ENCODE measurements at places on chromosomes 6 and 20.

- no peak for DNase-seq
Measured at GRCh38 chr20:10788055-10788454, 114.3 kb upstream of the JAG1 start.

DNA sequence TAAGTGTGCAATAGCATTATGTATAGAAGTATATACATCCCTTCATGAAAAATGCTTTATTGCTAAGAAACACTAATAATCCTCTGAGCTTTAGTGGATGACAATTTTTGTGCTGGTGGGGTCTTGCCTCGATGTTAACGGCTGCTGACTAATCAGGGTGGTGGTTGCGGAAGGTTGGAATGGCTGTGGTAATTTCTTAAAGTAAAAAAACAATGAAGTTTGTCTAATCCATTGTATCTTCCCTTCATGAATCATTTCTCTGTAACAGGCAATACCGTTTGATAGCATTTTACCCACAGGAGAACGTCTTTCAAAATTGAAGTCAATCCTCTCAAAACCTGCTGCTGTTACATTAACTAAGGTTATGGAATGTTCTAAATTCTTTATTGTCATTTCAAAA lies 816.5 kb upstream of the GJE1 start:
- no peak for DNase-seq

DNA sequence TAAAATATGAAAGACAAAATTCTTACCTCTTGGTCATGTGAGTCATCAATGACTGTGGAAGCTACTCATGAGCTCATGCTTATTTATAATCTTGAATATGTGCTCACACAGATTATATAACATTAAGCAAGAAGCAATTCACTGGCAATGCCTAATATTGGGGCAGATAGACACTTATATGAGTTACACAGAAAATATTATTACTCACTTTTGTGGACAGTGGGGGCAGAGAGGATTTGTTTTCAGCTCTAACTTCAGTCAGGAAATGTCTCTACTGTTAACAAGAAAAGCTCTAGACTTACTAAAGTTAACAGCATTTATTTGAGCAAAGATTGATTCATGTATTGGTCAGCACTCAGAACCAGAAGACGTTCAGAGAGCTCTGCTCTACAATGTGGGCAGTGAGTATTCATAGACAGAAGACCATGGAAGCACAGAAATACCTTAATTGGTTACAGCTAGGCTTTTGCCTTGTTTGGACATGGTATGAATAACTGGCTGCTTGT lies 85.8 kb upstream of the AHI1 start:
- DNase-seq: no peak

DNA sequence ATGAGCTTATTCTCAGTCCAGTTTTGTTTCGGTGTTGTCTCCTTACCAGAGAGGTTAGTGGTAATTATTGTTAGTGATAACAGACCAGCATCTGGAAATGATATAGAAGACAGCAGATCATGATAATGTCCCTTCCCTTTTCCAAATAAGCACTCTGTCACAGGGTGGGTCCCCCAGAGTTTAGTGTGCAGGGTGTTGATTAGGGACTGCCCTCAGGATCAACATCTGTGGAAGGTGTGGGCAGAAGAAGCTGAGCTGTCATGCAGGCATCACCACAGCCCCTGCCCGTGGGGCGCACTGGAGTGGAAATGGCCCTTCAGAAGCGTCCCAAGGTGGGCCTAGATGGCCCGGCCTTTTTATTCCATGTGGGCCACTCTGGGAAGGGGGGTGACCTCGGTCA lies 67.6 kb upstream of the DTNBP1 start:
- DNase-seq: no peak

DNA sequence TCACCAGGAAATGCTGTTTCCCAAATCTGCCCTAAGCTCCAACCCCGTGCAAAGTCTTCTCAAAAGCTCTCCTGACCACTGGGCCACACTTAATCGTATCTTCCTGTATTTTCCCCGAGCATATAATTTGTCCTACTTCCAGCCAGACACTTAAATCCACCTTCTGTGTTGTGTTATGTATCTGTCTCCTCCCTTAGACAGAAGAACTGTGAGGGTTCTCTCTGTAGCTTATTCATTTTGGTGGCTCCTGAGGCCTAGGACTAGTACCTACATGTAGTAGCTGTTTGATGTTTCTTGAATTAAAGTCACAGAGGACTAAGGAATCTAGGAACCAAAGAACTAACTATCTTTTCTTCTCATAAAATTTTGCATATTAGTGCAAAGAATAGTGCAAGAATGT lies 292.6 kb downstream of the ALDH8A1 start:
- DNase-seq: no peak

DNA sequence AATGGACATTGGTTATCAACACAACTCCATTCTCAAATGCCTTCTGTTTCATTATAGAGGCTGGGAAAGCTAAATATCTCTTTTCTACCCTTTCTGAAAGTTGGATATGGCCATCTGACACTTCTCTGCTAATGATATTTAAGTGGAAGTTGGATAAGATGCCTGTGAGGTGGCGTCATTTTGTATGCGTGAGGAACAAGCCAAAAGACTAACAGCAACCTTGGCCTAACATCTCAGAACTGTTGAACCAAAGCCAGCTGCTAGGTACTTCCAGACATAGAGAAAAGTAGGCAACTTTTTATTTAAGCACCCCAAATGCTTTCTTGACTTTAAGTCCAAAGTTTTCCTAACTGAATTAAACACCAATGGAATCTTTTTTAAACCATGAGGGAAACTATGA lies 708.4 kb downstream of the CD109 start:
- no peak for DNase-seq

DNA sequence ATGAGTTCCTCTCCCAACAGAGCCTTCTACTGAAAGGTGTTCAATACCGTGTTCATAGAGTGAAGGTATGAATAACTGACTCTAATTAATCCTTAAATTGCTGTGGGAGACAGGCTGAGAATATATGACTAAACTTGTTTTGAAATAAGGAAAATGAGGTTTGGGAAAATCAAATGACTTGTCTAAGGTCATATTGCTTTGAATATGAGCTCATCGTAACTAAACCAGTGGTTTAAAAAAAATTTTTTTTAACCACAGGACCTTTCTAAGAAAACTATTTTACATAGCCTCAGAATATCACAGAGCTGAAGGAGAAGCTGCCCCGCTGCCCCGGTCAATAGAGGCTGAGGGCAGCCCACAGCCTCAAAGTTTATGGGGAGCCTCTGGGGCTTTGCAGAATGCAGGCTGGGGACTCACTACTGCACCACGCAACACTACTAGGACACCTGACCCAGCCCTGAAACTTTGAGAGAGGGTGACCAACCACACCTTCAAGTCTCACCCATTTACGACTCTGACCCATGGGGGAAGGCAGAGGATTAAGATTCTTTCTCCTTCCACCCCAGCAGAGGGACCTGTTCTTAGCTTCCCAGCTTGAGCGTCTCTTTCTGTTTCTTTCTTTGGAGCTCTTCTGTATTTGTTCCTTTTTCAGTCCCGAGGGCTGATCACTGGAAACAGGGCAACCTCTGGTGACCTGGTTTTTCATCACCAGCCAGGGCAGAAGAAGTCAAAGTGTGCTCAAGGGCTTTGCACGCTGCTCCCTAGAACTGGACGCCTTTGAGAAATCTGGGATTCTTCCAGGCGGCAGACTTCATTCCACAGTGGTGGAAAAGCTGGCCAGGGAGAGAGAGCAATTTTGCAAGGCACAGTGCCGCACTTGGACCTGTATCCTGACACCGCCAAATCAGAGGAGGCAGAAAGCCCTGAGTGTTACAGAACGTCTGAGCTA lies 220.2 kb downstream of the ATXN1 start:
- no peak for DNase-seq

- no peak for DNase-seq
Measured at GRCh38 chr6:85556992-85557668, 36.5 kb downstream of the SNX14 start.

DNA sequence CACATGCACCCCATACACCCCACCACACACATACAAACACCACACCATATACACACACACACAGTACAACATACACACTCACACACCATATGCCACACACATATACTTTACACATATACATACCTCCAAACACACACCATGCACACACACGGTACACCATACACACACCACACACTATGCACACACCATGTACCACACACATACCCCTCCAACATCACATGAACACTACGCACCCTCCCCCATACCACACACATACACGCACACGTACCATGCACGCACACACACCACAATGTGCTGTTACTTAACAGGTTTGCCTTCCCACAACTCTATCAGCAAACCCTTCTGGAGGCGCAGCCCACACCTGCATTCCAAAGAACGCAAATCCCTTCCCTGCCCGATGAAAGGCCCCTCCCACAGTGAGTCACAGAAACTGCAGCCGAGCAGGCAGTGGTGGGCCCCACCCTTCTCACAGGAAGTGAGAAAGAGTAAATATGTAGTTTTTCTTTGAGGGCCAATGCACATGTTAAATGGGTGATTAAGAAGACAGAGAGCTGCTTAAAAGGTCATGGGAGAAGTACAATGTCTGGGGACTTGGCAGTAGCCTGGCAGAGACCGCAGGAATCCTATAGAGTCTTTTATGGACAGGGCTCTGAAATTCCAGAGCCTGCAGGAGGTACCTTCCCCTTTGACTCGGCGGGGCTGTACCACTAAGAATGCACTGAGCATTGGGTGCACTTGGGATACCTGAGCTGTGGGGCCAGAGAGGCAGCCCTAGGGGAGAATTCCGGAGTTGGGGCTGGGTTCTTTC lies 34.1 kb upstream of the EZR start:
- DNase-seq: peak; percentile 89

- no peak for DNase-seq
Measured at GRCh38 chr20:40669692-40670091, 19.3 kb downstream of the MAFB start.

GRCh38 chr20:23339986-23340385 lies 10.6 kb upstream of the NXT1 start:
- DNase-seq: no peak

GRCh38 chr6:33177552-33178446 lies 14.5 kb downstream of the COL11A2 start:
- no peak for DNase-seq

DNA sequence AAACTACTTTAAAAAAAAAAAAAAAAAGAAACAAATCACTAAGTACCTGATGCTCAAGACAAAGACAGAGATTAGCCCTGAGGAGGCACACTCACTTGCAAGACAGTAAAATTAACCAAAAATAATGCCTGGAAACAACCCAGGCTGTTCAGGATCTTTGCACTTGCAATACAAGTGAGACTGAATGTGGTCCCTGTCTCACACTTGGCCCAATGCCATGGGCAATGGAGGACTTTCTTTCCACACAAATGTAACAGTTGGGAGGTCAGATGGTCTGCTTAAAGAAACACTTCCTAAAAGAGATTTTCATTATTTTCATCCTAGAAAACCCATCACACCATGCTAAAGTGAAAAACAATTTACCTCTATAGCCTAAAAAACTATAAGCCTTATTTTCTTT lies 16.2 kb downstream of the STAU1 start:
- DNase-seq: no peak

GRCh38 chr6:117395164-117395563 lies 30.6 kb downstream of the ROS1 start:
- no peak for DNase-seq

- no peak for DNase-seq
Measured at GRCh38 chr20:9403448-9403847, 110.9 kb upstream of the LAMP5 start.

DNA sequence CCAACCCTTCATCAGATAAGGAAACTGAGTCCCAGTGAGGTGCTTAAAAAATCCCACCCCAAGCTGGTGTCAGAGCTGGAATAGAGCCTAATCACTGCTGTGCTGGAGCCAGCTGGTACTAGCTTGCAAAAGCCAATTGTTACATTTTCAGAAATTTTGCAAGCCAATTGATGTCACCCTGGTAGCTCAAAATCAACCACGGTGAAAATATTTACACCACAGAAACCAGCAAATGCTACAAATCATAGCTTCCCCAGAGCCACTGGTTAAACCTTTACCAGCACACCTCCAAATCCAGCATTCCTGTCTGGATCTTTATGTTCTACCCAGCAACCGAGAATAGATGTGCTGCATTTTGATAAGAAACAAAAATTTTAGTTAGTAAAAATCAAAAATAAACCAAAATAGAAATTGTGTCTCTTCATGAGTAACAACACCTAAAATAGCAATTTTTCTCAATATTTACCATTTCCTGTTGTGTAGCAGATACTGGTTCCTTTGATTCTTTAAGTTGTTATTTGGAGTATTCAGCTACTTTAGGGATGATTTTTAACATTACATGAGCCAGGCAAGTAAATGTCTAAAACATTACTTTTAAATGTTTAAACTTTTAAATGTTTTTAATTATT lies 7.2 kb upstream of the LCA5 start:
- no peak for DNase-seq

GRCh38 chr6:69801225-69801624 lies 4.4 kb upstream of the LMBRD1 start:
- DNase-seq: no peak

DNA sequence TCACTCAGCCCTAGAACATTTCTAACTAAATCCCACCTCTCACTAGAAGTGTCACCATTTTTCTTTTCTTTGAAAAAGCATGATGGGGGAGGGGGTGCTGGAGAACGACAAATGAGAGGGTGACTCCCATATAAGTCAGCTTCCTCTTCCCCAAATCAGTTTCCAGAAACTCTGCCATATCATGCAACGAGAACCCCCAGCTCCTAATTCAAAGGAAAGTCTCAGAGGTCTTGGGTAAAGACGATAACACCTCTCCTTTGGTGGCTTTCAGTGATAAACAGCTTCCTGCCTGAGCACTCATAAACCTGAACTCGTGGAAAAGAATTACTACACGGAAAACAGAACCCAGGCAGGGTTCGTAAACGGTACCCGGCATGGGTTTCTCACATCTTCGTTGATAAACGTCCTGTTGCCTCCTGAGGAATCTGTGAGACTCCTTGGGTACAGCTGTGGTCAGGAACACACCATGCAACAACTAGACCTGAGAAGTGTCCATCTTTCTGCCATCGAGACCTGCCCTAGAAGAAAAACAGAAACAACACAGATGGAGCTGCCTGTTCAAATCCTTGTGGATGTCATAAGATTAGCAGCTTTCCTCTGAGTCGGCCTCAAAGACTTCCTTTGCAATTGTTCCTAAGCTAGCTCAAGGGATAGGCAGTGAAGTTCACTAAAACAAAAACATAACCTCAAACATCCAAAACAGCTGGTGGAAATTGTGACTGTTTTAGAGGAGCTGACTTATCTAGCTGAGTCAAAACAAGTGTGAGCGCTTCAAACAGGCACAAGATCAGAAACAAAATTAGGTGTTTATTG lies 185.8 kb upstream of the PRDM1 start:
- DNase-seq: no peak

- peak; percentile 92 for DNase-seq
Measured at GRCh38 chr6:157323255-157323965, at the start of gene TMEM242. Gene TMEM242 (minus strand): TSS chr6:157323519. CDS start chr6:157323499, 20 bp downstream.

DNA sequence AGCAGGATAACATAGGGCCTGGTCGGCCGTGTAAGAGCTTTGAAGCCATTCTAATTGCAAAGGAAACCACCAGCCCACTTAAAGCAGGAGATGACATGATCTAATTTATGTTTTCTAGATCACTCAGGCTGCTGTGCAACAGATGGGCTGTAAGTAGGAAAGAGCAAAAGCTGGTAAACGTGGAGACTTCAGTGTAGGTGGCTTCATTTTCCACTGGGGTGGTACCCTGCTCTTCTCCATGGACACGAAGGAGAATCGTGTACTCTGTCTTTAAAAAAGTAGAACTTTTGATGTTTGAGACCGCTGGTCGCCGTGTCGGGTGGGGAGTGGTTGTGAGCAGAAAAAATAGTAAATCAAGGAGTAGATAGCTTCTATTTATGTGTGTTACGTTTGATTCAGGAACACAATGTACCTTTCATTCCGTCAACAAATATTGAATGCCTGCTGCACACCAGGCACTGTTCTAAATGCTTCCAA lies 6.4 kb downstream of the CASS4 start:
- DNase-seq: no peak
